Caki2 (cell line): ENCODE measurements at places on chromosomes 2 and 18. TPM values are rescaled to one million over a fixed set of nuclear protein-coding genes. Genes with fewer than 3 reads are reported as not detected.

The KCNIP3 gene
- total RNA-seq, result 1.0 and 1.2 TPM in 2 replicates

DNA sequence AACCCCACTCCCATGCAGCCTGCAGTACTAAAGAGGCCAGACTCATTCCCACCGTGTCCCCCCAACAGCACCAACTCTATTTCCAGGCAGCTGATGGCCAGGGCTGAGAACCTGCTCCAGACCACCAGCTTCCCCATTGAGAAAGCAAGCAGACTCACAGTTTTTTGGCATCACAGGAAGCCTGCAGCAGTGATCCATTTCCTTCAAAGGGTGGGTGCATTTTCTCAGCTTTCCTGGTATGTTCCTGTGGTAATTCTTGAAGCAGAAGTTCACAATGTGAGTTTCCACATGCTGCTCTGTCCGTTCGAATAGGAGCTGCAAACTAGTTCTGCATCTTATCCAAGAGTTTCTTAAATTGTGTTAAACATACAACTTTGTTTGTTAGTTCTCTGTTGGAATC lies 1249.6 kb upstream of the FAM98A start:
- DNase-seq, result no peak

The AFF3 gene
- total RNA-seq, result 1.0 and 1.6 TPM in 2 replicates

DNA sequence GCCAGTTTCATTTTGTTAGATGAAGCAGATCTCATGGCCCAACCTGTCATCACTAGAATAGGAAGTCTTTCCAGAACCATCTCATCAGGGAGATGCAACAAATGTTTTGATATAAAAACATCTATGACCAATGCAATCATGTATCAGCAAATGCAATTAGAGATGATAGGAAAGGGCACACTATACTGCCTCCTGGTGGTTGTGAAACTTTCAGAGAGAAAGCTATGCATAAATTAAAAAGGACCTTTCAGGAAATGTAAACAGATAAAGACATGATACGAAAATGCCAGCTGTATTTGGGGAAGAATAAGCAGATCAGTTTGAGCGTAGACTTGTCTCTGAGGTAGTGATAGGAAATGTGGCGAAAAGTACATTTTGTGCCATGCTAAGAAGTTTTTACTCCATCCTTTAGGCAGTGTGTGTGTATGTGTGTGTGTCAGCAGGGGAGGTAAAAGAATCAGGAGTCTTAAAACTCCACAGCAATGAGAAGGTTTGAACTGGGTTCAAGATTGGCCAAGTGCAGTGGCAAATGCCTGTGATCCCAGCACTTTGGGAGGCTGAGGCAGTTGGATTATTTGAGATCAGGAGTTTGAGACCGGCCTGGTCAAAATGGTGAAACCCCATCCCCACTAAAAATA lies 479.3 kb downstream of the CPS1 start:
- peak; percentile 14 for DNase-seq

DNA sequence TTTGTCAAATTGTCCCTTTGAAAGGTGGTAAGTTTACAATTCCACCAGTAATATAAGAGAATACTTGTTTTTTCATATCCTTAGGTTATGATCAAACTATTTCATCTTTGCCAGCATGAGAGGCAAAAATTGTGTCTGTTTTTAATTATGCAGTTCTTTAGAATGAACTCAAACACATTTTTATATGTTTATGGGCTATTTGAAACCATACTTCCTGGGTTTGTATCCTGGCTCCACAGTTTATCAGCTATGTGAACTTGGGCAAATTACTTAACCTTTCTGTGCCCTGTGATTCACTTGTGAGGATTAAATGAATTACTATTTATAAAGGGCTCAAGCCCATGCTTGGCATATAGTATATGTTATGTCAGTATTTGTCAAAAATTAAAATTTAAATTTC lies 109.4 kb downstream of the TANC1 start:
- DNase-seq, result no peak

GRCh38 chr2:71216501-71216900 lies 10.4 kb downstream of the PAIP2B start:
- no peak for DNase-seq

DNA sequence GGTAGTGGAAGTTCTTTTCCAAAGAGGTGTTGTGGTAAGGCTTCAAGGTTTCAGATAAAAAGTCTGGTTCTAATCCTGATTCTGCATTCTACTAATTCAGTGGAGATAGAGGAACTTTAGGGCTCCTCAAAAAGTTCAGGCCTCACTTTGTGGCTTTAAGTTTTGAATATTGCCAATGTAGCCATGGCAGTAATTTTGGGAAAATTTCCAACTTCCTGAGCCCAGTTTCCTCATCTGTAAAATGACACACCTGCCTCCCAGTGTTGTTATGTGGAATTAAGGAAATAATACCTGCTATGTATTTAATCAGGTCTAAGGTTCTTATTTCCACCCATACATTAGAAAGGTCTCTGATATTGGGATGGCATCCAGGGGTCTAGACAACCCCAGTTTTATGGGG lies 147.6 kb upstream of the ITGA6 start:
- no peak for DNase-seq

GRCh38 chr2:236180831-236181453 lies 12.8 kb upstream of the GBX2 start:
- peak; percentile 33 for DNase-seq

The LRRC30 gene
- total RNA-seq, result not detected in 2 replicates

GRCh38 chr18:58038063-58038462 lies 6.0 kb upstream of the NEDD4L start:
- DNase-seq, result no peak

GRCh38 chr2:179444056-179444455 lies 179.4 kb upstream of the SESTD1 start:
- DNase-seq, result no peak

The TCF23 gene
- total RNA-seq, result not detected in 2 replicates

The NAT8 gene
- total RNA-seq, result not detected in 2 replicates

The POLR1B gene
- total RNA-seq, result 19.3 and 20.9 TPM in 2 replicates

GRCh38 chr18:37889963-37890362 lies 324.4 kb upstream of the CELF4 start:
- DNase-seq, result no peak

- no peak for DNase-seq
Measured at GRCh38 chr2:200274116-200275075, 32.1 kb upstream of the SPATS2L start.

GRCh38 chr2:121471532-121472469 lies 58.9 kb upstream of the RNU4ATAC start:
- peak; percentile 26 for DNase-seq

DNA sequence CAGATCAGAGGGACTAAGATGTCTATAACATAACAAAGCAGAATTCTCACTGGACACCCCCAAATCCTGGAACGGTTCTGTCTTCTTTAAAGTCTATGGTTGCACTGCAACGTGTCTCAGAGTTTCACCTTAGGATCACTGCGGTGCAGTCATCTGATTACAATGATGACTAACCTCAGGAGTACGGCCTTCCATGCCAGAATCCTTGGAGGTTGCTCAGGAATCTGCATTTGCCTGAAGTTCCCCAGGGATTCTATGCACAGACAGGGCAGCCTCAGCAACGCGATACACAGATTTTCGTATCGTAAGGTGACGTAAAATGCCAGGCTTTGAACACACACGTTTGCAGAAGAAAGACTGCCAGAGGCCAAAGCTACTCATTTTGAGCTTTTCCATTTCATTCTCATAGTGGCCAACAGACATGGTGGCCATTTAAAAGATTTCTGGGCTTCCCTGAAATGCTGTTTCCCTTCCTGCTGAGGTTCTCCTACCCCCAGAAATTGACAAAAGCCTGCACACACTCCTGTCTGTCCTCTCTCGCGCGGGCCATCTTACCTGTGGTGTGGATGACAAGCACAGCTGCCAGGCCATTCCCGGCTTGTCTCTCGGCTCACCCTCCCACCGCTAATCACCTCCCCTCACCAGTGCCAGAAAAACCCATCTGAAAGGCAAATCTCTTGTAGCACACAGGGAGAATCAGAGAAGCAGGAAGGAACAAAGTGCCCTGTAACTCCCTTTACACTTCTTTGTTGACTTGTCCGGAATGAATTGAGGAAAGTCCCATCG lies 148.8 kb downstream of the ACKR3 start:
- DNase-seq, result no peak

The GALR1 gene
- total RNA-seq, result not detected in 2 replicates

- no peak for DNase-seq
Measured at GRCh38 chr18:5207471-5208150, 10.6 kb upstream of the AKAIN1 start.

DNA sequence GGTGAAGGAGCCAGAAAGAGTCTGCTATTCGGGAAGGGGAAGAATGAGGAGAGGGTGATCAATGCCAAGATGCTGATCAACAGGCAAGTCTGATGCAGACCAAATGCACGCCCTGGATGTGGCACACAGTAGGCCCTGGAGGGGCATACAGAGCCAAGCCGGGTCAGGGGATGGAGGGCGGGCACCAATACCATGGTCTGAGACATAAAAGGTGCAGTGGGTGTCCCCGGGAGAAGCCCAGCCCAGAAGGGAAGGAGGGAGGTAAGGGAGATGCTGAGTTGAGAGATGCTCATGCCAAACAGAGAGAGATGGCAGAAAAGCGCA lies 66.6 kb upstream of the ID2 start:
- DNase-seq, result no peak

DNA sequence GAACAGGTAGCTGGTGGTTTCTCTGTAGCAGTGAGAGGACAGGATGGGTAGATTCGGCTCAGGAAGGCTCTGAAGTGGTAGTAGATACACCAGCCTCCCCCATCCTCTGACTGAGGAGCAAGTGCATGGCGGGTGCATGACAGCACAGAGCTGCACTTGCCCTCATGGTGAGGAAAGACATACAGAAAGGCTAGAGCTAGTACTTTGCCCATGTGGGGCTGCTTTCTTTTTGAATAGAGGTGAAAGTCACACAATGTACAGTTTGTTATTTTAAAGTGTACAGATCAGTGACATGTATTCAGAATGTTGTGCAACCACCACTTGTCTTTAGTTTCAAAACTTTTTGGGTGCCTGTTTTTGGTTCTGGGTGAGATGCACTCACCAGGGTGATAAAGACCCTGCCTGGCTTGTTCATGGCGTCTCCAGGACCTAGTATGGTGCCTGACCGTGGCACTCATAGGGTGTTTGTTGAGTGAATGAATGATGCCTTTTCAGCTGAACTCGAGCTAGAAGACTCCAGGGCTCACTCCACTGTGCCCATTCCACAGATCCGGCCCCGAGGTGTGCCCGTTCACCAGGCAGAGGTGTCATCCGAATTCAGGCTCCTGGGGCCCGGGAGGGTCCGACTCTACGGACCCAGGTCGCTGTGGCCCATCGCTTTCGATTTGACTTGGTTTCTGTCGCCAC lies 421 bp upstream of the VAMP5 start:
- DNase-seq, result no peak

DNA sequence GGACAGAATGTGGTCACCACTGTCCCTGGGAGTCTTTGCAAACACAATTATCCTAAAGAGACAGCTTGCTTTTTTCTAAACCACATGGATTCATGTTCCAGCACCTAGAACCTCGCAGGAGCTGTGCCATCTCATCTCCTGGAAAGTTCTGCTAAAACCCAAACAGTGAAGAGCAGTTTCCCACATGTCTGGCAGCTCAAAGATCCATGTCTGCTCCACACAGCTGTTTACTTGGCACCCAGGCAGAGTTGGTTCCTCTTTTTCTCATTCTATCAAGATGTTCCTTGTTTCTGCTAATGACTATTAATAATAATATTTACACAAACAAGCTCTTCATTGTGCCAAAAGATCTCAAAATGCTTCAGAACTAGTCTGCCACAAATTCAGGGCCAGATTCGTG lies 30.1 kb upstream of the PID1 start:
- DNase-seq, result no peak

DNA sequence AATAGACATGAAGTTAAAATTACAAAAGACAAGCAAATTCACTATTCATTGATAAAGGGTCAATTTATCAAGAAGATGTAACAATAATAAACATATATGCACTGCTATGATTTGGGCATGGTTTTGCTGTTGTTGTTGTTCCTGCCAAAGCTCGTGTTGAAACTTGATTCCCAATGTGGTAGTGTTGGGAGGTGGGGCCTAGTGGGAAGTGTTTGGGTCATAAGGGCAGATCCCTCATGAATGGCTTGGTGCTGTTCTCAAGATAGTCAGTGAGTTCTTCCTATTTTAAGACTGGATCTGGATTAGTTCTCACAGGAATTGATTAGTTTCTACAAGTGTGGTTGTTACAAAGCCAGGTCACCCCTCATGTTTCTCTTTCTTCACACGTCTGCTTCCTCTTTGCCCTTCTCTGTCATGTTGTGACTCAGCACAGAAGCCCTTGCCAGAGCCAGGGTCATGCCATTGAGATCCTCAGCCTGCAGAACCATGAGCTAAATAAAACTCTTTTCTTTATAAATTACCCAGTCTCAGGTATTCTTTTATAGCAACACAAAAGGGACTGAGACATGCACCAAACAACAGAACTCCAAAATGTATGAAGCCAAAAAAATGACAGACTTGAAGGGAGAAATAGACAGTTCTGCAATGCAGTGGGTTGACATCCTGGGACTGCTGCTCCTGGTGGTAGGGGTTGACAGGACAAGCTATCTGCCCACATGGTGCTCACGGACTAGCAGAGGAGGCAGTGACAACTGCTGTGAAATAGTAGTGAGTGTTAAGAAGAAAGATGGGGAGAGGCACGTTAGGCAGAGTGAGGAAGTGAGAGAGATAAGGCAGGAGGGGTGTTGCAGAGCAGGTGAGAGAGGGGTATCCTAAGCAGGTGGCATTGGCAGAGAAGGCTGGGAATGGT lies 18.6 kb upstream of the SKA1 start:
- no peak for DNase-seq

The PRKAG3 gene
- not detected in 2 replicates for total RNA-seq

The SH3BP4 gene
- total RNA-seq, result 33.9 and 38.4 TPM in 2 replicates

The PCARE gene
- total RNA-seq, result not detected in 2 replicates

- no peak for DNase-seq
Measured at GRCh38 chr2:163182764-163183354, 344.3 kb upstream of the KCNH7 start.

The GTF2A1L gene
- not detected in 2 replicates for total RNA-seq

- no peak for DNase-seq
Measured at GRCh38 chr2:4369826-4370419, 666.5 kb downstream of the DCDC2C start.

GRCh38 chr18:37445368-37445767 lies 120.2 kb downstream of the CELF4 start:
- no peak for DNase-seq

The LYPD6B gene
- total RNA-seq, result not detected in 2 replicates

GRCh38 chr18:44857081-44857480 lies 176.4 kb downstream of the SETBP1 start:
- no peak for DNase-seq

DNA sequence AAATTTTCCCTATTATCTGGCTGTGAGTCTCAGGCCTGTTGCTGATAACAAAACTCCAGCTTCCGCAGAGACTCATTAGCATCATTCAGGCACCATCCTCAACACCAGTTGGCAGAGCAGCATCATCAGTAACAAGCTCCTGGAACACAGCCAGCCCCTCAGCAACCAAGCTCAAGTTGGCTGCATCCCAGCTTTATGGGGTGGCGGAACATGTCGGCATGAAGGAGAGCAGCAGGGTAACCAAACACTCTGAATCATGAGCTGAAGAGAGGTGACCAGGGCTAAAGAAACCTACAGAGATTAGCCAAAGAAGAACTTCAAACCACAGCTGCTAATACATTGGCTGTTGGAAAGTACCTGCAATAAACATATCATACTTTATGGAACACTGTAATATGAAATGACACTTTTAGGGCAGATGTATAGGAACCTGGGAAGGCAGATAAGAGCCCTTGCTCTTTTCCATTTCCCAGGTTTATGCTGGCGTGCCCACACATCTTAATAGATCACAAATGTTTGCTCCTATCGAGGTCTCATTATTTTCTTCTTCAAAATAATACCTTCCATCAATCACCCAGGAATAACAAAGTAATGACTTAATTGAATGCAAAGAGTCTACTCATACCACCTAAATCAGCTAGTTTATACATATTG lies 63.8 kb downstream of the PDE11A start:
- DNase-seq, result no peak

- no peak for DNase-seq
Measured at GRCh38 chr2:183024339-183025095, 13.7 kb downstream of the NCKAP1 start.

- DNase-seq, result no peak
Measured at GRCh38 chr2:27441958-27442919, at the start of gene KRTCAP3. Gene KRTCAP3 (plus strand): TSS chr2:27442381. CDS start chr2:27442413, 32 bp downstream.
